HFF-Myc (cell line): ENCODE measurements at places on chromosomes 7 and 10.
A peak's percentile ranks its signal among the peaks of the same experiment; 100 is the strongest.

DNA sequence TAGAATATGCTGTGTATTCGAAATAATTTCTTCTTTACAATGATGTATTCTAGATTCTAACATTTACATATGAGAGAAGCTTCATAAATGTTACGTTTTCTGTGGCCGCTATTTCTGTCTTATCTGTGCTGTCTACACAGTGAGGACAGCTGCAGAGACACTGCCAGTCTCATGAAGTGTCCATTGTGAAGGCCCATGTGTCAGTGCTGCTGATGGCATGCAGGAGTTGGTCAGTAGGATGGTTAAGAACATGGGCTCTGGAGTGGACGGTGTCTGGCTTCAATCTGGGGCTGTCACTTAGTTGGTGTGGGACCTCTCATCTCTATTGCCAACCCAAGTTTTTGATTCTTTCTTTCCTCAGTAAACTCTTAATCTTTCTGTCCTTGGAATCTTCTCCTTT is 137.3 kb downstream of the SDK1 start:
- no peak for DNase-seq

DNA sequence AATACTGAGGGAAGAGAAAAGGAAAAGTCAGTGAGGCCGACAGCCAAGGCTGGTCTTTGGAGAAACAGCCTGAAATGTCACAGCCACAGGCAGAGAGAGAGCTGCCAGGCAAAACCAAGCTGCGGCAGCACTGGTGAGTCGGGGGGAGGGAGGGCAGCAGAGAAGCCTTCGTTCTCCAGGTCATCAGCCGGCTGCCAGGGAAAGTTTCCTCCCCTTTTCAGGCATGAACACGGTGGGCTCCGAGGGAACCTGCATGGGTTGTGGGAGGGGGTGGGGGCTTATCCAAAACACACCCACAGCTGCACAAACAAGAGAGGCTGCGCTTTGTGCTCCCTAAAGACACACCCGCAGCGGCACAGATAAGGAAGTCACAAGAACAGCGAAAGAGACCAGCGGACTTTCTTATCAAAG is 62.3 kb upstream of the NKX6-2 start:
- no peak for DNase-seq

DNA sequence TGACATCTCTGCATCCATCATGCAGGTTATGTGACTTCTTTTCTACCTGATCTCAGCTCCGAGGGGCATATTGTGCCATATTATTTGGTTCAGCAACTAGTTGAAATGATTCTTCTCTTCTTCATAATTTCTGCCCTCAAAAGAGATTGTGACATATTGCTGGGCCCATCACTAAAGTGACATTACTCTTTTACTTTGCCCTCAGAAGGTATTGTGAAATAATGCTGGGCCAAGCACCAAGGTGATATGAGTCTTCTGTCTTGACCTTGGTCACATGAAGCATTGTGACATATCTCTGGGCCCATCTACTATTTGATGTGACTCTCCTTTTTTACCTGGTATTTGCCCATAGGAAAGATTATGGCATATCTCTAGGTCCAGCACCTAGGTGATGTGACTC is 33.9 kb upstream of the ZNF107 start:
- DNase-seq: no peak

GRCh38 chr7:47074702-47075153 is 507.2 kb downstream of the TNS3 start:
- DNase-seq: no peak

DNA sequence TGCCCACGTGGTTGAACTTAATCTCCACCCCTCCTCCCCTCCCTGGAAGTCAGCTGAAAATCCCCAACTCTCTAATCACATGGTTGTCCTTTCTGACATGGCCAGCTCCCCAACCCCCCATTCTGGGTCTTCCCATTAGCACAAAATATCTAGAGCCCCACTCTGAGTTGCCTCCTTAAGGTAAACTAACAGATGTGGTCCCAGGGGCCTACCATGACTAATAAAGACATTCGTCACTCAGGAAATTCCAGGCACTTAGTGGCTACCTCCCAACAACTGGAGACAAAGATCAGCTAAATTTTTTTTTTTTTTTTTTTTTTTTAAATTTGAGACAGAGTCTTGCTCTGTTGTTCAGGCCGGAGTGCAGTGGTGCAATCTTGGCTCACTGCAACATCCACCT is 21.1 kb downstream of the CCDC126 start:
- DNase-seq: no peak

GRCh38 chr10:103672345-103672744 is 178.8 kb downstream of the NEURL1 start:
- DNase-seq: no peak

- DNase-seq: peak; percentile 26
These were observed 225.2 kb upstream of the PRSS58 start for GRCh38 chr7:142482891-142483658.

DNA sequence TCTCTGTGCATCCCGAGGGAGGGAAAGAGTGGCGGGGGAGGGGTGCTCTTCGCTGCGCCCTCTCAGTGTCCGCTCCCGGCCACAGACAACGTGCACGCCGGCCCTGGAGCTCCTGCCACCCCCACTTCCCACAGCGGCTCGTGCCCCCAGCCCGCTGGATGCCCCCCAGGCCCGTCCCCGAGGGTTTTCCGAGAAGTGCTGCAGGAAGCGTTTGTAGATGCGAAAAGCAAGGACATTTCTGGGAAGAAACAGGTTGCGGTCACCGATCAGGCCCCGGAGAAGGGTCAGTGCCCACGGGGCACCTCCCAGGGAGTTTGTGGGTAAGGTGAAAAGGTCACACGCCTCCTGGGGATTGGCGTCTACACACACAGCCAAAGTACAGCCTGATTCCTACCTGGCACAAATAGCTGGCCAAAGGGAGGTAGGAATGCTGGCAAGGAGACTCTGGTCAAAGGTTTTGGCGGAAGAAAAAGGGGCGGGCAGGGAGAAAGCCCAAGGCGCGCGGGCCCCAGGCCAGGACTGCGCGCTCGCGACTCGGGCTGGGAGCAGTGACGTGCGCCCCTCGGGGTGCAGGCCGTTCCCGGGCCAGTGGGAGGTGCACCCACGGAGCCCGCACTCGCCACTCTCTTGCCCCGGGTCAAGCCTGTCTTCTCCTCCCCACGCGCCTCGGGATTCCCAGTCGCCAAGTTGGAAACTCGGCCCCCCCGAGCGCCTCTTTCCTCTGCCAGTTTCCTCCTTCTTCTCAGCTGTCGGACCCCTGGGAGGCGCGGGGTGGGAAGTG is 1.5 kb upstream of the NRP1 start:
- DNase-seq: no peak

DNA sequence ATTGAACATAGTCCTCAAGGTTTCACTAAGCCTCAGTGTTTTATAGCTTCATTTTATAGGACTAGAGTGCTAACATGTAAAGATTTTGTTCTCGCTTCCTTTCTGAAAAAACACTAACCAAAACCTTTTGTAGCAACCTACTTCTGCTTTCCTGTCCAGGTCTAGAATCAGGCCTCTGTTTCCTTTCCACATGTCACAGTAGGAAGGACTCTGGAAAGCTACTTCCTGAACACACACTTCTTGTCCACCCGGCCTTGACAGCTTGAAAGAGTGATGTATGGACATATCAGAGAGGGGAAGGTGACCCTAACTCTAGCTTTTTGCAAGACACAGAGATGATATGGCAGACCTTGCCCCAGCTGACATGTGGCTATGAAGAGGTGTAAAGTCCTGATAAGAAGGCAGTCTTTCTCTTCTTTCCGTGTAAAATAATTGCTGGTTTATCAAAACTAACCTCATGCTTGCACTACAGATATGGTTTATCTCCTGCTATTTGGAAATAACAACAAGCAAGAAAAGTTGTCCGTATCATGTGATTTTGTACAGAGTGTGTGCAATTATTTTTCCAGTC is 175.4 kb downstream of the SKAP2 start:
- DNase-seq: no peak

GRCh38 chr10:132804785-132805426 is 19.0 kb upstream of the NKX6-2 start:
- DNase-seq: no peak

DNA sequence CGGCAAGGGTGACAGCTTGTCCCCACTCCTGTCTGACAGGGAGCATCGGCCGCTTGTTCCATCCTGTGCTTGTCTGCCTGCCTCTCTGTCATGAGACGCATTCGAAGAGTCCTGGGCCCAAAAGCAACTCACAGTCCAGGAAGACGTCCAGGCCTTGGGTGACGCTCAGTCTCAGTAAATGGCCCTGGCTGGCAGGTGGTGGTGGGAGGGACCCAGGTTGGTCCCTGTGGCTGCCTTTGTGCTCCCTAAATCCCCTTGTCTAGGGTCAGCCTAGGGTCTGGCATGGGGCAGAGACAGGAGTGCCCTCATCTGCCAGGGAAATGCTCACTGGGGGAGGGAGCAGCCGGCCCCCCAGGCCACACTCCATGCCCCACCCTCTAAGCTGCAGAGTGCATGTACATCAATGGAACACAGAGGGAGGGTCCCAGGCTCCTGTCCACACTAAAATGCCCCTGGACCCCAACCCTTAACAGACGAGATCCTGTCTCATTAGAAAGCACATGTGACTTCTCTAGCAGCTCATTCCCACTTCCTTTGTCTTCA is 295.2 kb upstream of the ZNF32 start:
- no peak for DNase-seq

GRCh38 chr10:7589748-7590147 is 77.0 kb downstream of the ITIH5 start:
- DNase-seq: no peak

DNA sequence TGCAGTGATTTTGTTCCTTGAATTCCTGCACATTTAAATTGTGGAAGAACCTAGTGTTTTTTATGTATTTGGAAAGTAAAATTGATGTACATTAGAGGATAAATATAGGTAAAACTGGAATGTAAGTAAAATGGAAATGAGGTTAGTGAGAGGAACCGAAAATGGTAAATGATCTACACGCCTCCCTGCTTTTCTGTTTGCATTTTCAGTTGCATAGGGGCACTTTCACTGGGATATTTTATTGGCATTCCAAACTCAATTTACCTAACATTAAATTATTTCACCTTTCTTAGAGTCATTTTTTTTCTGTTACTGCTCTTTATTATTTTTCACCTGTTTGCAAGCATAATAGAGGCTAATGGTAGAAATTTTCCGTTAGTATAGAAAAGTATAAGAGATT is 8.0 kb downstream of the CDK13 start:
- DNase-seq: no peak

DNA sequence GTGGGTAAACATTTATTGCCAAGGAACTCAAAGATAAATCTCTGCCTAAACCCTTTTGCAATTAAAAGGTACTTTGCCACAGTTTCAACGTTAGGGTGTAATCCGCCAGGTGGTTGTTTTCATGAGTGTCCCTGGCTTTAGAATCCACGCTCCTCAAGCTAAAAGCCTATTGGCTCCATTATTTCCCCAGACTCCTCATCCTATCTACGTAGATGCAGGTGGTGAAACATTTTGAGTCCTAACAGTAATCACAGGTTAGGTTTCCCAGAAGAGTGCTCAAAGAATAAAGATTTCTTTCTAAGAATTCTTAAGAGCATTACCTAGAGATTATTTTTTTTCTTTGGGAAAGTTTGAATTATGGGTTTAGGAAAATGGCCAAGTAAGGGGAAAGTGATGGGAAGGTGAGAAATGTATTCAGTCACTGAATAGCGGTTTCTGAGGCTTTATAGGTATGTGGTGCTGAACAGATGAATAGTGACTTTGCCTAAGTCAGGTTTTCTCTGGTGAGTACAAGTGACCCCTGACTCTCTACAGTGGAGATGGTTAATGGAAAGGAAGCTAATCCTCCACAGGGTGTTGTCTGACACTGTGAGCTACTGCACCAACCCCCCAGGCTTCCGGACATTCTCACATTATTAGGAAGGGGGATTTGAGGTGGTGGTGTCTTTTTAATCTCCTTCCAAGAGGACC is 60.2 kb downstream of the NRP1 start:
- no peak for DNase-seq

DNA sequence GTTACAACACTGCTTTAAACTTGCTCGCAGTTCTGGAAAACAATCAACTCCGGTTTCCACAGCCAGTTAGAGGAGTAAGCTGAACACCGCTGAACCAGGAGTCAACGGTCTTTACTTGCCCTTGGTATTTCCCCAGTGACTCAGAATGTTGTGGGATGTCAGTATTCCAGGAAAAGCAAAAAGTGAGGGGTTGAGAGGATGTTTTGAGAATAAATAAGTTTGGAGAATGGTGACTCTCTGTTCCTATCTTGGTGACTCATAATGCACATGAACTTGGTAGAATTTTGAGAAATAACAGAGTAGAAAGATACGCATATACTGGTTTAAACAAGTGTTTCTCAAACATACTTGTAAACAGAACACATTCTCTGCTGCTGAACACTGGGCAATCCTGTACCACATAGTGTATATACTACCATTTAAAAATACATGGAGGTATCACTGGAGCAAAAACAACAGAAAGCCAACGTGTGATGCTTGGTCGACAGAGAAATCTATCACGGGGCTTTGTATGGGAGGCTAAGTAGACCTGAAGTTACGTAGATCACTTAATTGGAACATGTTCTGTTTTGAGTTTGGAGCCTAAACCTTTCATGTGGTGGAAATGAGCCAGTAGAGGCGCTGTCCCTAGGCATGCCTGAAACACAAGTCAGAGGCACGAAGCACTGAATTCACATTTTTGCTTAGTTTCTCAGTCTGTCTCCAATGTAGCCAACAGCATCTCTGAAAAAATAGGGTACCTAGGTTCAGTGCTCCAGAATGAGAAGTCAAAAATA is 534.3 kb downstream of the PARD3 start:
- DNase-seq: peak; percentile 84

- DNase-seq: no peak
These were observed 72.8 kb upstream of the GLCCI1 start for GRCh38 chr7:7895754-7896153.

GRCh38 chr10:80090121-80090520 is 11.7 kb downstream of the TMEM254 start:
- DNase-seq: no peak

- DNase-seq: no peak
These were observed 39.2 kb downstream of the WBP1L start for GRCh38 chr10:102782673-102783551.

- no peak for DNase-seq
These were observed 854 bp downstream of the CTBP2 start for GRCh38 chr10:125159486-125159931.

- DNase-seq: no peak
These were observed 10.3 kb downstream of the LEP start for GRCh38 chr7:128251337-128251736.

DNA sequence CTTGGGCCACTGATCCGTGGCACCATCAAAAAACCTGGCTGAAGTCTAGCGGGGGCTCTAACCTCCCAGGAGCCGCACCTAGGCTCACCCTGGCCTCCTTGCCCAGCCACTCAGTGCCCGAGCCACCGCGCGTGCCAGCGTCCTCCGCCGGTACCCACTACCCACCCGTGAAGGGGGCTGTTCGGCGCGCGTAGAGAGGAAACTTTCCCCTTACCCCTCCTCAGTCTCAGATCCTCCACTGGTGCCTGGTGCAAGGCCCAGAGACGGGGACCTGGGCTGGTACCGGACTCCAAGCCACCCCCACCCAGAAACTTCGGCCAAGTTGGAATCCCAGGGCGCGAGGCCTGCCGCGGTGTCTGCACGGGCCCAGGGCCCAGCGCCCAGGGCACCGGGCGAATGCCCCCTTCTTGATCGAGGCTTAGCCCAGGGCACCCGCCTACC is 3.5 kb upstream of the EBF3 start:
- DNase-seq: no peak

DNA sequence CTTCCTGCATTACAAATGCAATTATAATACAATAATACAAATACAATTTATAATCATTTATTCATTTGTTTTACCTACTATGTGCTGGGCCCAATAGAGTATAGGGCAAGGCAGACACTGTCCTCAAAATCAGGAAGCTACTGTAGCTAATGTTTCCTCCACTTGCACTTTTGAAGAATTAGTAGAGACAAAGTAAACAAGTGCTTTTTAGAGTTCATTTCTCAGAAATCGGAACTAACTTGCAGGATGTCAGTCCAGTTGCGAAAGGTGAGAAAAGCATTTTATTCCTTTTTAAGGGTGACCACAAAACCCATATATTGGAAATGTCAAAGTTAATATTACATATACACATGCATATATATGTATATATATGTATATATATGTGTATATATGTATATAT is 14.2 kb downstream of the ADRB1 start:
- DNase-seq: no peak
